CD4-positive, alpha-beta T cell treated with Interleukin-4 for 4 hours (primary cell): ENCODE measurements at places on chromosomes 5 and 9.

DNA sequence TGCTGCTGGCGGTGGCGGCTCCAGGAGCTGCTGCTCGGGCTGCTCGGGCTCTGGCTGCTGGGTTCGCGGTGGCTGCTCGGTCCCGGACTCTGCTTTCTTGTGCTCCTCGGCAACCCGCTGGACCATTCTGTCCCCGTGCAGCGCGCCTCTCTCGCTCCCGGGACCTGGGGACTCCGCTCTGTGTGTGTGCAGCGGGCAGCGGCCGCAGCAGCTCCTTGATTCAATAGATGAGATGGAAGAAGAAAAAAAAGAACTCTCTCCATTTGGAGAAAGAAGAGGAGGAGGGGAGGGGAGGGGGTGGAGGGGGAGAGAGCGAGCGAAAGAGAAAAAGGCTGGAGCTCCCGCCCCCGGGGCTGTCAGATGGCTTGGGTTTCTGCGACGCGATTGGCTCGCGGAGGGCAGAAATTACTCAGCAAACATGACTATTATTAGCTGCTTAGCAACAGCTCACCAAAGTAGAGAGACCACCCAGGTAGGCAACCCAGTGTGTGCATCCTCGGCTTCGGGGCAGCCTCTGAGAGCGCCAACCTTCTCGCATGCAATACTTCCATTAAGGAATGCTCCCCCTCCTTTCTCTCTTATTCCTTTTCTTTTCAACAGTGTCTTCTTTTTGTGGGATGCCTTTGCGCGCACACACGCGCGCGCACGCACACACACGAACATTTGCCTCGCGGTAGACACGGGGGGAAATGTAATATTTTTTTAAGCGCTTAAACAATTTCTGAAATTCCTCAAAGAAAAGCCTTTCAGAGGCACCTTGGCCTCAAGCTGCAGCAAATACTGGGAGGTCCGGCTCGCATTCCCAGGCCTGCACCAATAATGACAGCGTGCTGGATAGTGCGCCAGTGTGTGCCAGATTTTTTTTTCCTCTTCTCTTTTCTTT lies 7.6 kb downstream of the PTCH1 start:
- DNase-seq, result peak; percentile 71

GRCh38 chr5:198516-199196 lies 7.4 kb downstream of the LRRC14B start:
- no peak for DNase-seq

GRCh38 chr9:92608909-92609445 lies 61.0 kb downstream of the IPPK start:
- no peak for DNase-seq

- DNase-seq, result no peak
Measured at GRCh38 chr9:6590772-6591384, 54.7 kb downstream of the GLDC start.

- DNase-seq, result no peak
Measured at GRCh38 chr5:173866858-173867679, 21.1 kb upstream of the CPEB4 start.

- no peak for DNase-seq
Measured at GRCh38 chr5:155260798-155261197, 247.2 kb downstream of the KIF4B start.

GRCh38 chr9:134233022-134233421 lies 68.7 kb upstream of the RNU6ATAC start:
- DNase-seq, result no peak

DNA sequence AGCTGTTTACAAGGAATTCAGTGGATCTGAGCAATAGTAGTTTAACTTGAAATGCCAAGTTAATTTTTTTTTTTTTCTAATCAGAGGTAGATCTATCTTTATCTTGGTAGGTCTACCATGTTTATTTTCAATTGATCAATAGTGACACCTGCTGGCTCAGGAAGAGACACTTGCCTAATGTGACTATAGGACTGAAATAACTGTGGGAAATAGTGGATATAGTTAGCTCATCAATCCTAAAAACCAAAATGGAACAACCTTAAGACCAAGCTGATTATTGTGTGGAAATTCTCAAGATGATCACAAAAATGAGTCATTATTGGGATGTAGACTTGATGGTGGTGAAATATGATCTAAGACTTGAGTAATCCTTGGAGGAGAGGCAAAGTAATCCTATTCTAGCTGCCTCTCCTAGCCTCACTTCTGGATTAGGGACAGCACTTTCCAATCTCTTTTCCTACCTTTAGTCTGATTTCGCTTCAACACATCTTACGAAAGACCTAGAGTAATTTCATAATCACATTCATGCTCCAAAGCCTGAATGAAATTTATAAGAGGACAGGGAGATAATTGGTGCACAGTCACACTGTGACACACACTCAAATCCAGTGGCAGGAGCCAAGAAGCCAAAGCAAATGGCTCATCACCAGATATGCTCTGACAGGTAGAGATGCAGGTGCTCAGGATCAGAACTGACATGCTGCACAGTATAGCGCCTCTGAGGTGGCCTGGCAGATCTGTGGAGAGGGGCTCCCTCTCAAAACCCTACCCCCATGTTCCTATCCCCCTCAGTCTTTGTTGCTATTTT lies 156.3 kb downstream of the HMHB1 start:
- peak; percentile 5 for DNase-seq

GRCh38 chr9:81886665-81887064 lies 41.6 kb upstream of the SPATA31D4 start:
- no peak for DNase-seq

- no peak for DNase-seq
Measured at GRCh38 chr5:8060235-8060952, 191.4 kb downstream of the MTRR start.

- no peak for DNase-seq
Measured at GRCh38 chr9:78383130-78383529, 86.2 kb downstream of the PSAT1 start.

- DNase-seq, result no peak
Measured at GRCh38 chr5:78102500-78102899, 192.0 kb downstream of the AP3B1 start.

DNA sequence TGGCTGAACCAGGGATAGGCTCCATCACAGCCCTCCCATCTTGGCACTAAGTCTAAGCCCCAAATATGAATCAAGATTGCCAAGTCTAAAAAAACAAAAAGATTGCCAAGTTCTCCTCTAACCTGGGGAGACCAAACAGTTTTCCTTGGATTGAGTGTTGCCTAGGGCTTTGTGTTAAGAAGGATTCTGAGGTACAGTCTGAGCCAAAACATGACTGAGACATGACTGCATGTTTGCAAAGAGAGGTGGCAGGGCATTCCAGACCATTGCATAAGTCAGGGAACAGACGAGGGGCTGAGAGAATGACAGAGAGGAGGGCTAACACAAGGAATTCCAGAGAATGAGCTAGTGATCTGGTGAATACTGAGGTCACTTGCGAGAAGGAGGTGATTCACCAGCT lies 11.4 kb downstream of the LAMC3 start:
- DNase-seq, result no peak

GRCh38 chr9:88922091-88922490 lies 69.2 kb upstream of the S1PR3 start:
- DNase-seq, result peak; percentile 36

GRCh38 chr9:15238646-15239045 lies 68.4 kb downstream of the TTC39B start:
- DNase-seq, result no peak

DNA sequence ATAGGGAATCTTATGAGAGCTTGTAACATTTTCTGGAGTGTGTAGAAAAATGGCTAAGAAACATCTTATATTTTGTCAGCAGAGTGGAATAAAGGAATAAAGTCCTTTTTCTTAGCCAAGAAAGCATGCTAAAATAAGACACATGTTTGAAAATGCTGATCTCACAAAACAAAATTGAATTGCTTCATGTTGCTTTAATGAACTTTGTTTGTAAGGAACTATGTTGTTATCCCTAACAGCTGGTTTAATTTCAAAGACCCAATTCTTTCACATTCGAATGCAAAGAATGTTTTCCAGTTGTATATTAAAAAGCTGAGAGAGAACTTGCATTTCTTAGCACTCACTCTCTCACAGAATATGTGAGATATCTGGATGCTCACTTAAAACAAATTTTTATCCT lies 107.6 kb downstream of the MUSK start:
- no peak for DNase-seq

DNA sequence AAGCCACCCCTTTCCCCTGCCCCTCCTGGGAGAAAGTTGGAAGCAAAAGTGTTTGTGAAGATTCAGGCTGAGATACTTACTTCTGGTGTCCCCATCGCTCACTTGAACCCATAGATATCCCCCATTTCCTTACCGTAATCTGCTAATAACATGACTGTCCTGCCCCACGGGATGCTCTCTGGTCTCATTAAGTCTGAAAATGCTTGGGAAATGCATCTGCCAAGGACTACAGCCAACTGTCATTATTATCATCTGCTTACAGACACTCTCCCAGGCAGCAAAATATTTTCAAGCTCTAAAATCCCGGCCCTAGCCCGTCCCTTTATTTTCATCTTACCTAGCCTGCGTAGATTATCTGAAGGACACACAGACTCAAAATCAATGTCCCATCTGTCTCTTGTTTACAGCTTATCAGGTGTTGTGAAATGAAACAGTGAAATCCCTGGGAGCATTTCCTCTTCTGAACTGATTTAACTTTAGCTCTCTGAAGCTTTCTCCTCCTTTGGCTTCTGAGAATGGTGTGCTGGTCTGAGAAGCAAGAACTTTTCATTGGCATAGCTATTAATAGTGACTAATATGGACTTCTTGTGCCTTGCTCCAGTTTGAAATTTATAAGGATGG lies 126.9 kb upstream of the OSMR start:
- DNase-seq, result no peak

DNA sequence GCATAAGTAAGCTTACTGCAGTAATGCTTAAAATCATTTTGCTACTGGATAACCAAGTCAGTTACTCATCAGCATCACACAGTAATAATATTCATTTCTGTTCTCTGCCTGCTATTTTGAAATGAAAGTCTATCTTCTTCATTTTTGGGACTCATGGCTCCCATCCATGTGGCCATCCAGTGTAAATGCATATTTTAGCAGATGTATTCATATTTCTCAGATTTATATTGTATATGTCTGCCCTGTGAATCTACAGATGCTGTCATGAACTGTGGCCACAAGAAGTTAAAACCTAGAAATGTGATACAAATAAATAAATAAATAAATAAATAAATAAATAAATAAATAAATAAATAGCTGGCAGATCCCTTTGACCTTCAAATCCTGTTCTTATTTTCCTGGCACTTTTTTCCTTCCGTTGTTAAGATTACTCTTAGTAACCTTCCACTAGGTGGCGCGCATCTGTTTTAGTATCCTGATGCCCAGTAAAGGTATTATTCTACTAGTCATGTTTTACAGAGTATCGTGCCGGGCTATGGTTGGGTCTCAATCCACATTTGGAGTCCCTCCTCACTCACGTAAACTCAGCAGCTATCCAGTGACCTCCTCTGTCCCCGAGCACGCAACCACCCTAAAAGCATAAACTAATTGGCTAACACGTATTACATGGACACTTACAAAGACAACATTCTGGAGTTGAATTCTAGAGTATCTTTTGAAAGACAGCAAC lies 79.2 kb upstream of the IL7R start:
- peak; percentile 81 for DNase-seq

DNA sequence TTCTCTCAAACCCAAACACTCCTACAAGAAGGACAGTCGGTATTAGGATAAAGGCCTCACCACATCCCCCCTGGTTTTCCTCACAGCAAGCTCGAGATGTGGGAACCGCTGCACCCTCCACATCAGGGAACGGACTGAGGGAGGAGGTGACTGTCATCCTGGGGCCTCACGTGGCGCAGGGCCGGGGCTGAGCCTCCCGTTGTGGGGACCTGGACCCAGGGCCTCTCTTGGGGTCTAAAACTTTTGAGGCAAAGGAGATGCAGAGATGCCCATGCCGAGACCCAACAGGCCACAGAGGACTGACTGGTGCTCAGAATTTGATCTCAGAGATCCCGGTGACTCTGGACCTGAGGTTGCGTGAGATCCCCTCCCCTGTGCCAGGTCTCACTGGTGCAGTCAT lies 72.7 kb downstream of the MRPL36 start:
- no peak for DNase-seq

DNA sequence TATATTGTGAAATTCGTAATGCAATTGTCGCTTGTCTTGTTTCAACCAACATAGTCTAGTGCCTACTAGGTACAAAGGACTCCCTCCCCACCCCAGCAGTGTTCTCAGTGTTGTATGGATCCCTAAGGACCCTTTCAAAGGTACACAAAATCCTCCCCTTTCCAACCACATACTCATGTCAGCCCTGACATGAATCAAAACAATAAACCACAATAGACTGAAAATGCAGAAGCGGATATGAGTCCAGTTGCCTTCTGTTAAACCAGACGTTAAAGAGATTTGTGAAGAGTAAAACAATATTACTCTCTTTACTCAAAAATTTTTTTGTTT lies 82.4 kb upstream of the IFNK start:
- no peak for DNase-seq

DNA sequence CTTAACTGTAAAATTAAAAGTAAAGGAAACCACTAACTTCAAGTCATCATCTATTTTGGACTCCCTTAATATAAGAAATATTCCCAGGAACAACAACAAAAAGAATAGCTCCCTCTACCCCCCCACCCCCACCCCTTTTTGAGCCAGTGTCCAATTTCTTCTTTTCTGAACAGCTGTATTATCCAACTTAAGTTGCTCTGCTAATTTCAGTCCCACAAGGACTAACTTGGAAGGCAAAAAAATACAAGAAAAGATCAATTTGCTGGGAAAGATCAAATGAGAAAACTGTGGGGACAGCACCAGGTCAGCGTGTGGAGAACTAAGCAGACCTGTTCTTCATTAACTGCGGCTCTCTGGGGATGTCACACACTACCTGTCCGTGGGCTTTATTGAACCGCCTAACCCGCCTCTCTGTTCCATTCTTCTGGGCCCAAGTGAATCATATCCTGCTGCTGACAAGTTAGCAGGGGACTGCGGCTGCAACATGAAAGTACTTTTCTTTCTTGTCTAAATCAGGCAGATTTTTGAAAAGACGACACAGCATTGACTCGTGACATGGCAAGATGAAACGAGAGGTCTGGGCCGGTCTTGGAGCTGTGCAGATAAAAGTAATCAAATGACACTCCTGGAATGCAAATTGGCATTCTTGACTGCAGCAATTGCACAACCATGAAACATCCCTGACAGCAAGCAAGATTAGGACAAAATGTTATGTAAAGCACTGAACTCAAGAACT lies 2.7 kb downstream of the BNC2 start:
- DNase-seq, result no peak

DNA sequence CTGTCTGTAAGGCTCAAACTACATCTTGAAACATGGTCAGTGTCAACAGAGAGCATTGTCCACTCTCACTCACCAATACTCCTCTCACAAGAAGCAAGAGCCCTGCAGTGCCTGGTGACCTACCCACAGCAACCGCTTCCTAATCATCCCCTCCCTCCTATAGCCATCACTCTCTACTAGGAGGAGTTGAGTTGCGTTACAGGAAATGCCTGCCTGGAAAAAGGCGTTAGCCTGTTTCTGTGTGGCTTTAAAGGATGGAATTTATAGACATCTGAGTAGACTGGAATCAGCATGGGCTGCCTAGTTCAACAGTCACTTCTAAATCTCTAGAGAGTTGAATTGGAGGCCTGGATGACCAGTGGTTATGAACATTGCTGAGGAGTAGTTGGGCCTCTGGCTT lies 108.3 kb upstream of the FER start:
- DNase-seq, result no peak
